Esophagus muscularis mucosa (tissue), 4 donors: ENCODE measurements at places on chromosomes 12 and 14. TPM values are rescaled to one million over a fixed set of nuclear protein-coding genes. Genes with fewer than 3 reads are reported as not detected.

The FLRT2 gene
- 2.5 TPM for total RNA-seq

GRCh38 chr12:116136340-116136739 lies 141.2 kb downstream of the MED13L start:
- no peak for DNase-seq

The SMOC1 gene
- total RNA-seq, result 0.45 TPM

The ASCL1 gene
- 0.17 TPM for total RNA-seq

- no peak for DNase-seq
Measured at GRCh38 chr12:120925740-120926563, 21.8 kb upstream of the SPPL3 start.

GRCh38 chr12:105069936-105070702 lies 14.1 kb downstream of the ALDH1L2 start:
- no peak for DNase-seq

The TEX22 gene
- total RNA-seq, result 0.19 TPM
